ENCODE measurements at places on chromosomes 7 and 10.

DNA sequence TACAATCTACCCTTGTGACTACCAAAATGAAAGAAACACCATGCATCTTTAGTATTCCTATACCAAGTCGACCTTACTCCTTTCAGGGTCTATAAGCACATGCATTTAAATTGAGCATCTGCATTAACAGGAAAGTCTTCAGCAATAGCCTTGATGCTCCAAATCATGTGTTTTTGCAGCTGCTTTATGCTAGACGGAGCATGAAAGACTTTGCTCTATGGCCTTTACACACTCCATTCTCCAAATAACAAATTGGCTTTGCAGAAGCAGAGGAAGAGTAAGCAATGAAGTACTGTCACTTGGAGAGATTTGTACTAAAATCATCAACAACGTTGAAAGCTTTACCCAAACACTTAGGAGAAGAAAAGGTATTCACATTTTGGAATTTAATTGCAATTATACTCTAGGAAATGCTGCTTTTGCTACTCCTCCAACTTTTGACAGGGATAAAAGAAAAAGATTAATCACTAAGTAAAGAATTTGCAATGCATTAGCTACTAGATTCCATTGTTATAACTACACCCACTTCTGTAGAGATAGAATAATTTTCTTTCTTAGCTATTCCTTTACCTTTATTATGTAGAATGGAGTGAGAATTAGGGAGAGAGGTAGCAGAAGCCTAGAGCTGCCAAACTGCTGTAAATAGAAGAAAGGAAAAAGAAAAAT, 131.8 kb downstream of the SEMA3E start:
- DNase-seq = no peak

- peak; percentile 53 for DNase-seq
Measured at GRCh38 chr7:20784388-20785156, 2.1 kb downstream of the SP8 start.

GRCh38 chr10:114356751-114357514, 47.4 kb downstream of the AFAP1L2 start:
- no peak for DNase-seq

- no peak for DNase-seq
Measured at GRCh38 chr7:1066242-1066588, 21.7 kb upstream of the GPER1 start.

All from common myeloid progenitor, CD34-positive (primary cell).